Fibroblast of skin of right biceps (primary cell): ENCODE measurements at places on chromosomes 6 and 20.

GRCh38 chr6:122035173-122035572, 364.3 kb upstream of the HSF2 start:
- DNase-seq = no peak

- DNase-seq = no peak
Measured at GRCh38 chr20:64058536-64058935, 4.5 kb upstream of the TCEA2 start.

GRCh38 chr20:16262594-16262993, 310.7 kb downstream of the KIF16B start:
- DNase-seq = no peak

GRCh38 chr6:146955570-146955969, 248.6 kb upstream of the STXBP5 start:
- DNase-seq = no peak

DNA sequence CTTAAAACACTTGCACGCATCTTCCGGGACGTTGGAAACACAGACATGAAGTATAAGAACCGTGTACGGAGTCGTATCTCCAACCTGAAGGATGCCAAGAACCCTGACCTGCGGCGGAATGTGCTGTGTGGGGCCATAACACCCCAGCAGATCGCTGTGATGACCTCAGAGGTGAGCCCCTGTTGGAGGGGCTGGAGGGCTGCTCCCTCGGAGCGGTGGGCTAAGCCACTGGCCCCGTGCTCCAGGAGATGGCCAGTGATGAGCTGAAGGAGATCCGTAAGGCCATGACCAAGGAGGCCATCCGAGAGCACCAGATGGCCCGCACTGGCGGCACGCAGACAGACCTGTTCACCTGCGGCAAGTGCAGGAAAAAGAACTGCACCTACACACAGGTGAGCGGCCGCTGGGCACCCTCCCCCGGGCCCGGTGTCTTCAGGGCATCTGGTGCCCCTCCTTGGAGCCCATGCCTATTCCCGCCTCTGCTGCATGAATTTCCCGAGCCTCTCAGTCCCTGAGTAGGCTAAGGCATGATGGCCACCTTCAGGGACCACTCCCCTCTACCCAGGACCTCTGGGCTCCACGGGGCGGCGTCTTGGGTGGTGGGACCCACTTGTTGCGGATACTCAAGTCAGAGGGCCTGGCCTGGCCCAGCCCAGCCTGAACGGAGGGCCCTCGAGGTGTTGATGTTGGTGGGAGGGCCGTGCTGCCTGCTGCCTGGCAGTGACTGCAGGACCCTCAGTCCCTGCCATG, 7.4 kb downstream of the TCEA2 start:
- no peak for DNase-seq

GRCh38 chr6:51137777-51138176, 319.1 kb downstream of the TFAP2B start:
- DNase-seq = no peak

GRCh38 chr6:150297327-150298029, 71.3 kb upstream of the IYD start:
- peak; percentile 73 for DNase-seq

GRCh38 chr20:61521687-61522420, 269.8 kb downstream of the CDH4 start:
- DNase-seq = peak; percentile 65

GRCh38 chr6:37261198-37261597, 3.3 kb upstream of the TMEM217 start:
- DNase-seq = no peak

GRCh38 chr20:5143851-5144250, 17.0 kb downstream of the CDS2 start:
- no peak for DNase-seq

DNA sequence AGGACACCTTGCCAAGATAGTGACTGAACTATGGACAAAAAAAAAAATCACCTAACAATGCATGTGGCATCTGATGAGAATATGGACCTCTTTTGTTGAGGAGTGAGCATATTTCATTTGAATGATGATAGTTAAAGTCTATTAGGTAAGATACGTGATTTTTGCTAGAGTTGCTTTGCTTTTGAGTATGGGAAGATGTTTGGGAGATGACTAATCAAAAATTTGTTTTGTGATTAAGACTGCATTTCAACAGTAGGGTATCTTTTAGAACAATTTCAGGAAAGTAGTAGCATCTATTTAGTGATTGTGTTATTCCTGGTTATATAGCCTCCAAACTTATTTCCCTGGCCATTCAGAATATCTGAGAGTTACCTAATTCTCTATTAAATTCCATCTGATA, 878.6 kb upstream of the CITED2 start:
- peak; percentile 66 for DNase-seq

GRCh38 chr6:94289131-94289530, 869.8 kb upstream of the EPHA7 start:
- no peak for DNase-seq

DNA sequence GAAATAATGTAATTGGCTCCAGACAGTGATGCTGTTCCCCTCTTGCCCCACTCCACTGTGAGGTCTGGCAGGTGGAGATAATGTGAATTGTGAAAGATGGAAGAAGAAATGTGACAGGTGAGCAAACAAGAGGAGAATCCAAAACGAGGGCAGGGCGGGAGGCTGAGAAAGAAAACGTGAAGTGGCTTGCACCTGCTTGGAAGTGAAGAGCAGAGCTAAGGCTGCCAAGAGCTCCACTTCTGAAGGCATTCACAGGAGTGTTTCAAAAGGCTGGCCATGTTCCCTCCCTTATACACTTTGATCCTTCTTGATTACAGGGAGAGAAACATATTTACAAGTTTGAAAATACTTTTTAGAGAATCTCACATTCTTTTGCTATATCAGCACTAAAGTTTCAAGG, 359.4 kb downstream of the EPHA7 start:
- no peak for DNase-seq

GRCh38 chr20:62318400-62319345, 15.9 kb downstream of the ADRM1 start:
- DNase-seq = no peak

DNA sequence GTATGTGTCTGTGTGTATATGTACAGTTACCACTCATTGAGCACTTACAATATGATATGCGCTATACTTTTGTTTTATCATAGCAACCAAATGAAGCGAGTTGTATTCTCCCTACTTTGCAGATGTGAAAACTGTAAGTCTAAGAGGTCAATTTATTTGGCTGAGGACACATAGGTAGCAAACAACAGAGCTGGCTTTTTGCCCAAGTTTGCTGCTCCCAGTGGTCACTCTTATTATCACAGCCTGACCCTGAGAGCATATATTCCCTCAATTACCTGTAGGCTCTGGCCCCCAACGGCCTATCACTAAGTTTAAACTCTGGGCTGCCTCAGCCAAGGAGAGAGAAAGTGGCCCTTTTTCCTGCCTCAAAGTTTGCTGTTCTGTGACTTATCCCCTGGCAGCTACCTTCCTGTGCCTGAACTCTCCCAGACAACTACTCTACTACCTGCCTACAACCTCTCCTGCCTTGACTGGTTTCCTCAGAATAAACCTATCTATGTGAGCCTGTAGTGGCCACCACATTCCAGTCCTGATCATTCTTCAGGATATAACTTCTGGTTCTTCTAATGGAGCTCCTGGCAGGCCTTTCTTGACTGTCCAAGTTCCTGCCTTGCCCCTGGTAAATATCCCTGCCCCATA, 221.8 kb downstream of the FRK start:
- DNase-seq = peak; percentile 22

GRCh38 chr20:32631933-32632460, 41.7 kb downstream of the C20orf203 start:
- DNase-seq = no peak

DNA sequence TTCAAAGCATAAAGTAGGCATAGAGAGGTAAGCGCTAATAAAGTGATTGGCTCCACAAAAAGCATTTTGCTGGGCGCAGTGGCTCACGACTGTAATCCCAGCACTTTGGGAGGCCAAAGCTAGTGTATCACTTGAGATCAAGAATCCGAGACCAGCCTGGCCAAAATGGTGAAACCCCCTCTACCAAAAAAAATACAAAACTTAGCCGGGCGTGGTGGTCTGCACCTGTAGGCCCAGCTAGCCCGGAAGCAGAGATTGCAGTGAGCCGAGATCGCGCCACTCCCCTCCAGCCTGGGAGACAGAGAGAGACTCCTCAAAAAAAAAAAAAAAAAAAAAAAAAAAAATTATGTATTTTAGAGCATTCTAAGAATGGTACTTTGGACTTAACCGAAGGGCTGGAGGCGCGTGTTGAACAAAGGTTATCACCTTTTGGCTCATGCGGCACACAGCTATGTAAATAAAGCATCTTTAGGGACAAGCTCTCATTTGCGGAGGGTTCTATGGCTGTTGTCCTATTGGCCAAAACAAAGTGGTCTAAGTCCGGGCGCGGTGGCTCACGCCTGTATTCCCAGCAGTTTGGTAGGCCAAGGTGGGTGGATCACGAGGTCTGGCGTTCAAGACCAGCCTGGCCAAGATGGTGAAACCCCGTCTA, 17.4 kb downstream of the HFE start:
- no peak for DNase-seq

DNA sequence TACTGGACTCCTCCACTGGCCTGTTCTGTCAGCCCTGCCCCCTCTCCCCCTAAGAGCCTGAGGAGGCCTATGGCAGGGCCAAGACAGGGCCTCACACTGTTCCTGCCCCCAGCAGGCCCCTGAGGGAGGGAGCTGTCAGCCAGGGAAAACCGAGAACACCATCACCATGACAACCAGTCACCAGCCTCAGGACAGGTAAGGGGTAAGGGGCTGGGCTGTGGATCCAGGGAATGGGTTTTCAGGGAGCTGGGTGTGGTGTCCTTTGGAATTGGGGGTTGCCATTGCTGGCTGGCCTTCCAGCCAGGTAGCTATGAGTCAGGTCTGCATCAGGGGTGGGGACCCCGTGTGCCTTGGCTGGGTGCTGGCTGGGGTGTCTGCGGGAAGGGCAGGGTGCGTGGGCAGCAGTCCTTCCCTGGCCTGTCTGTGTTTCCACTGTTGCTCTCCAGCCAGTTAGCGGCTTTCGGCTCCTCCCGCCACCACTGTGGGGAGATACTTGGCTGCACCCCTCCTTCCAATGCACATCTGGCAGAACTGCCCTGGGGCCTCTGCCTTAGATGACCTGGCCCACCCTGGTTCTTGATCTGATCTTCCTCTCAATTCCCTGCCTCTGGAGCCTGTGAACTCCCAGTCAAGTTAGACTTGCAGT, 3.9 kb downstream of the SLC29A1 start:
- no peak for DNase-seq

GRCh38 chr6:145110109-145110508, 625.2 kb downstream of the EPM2A start:
- no peak for DNase-seq

DNA sequence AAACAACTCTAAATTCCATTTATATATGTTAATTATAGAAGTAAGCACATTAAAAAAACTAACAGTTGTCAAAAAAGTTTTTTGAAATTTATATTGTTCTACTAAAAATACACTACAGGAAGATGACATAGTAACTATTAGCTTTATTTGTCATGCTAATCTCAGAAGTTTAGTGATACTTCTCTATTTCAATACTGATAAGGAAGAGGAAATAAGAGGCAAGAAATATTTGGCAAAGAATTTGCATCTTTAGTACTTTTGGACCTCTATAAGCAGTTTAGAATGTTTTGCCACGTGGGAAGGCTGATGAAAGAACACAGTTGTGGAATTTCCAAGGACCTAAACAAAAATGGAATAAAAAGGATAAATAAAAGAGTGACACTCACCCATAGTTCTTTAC, 12.6 kb downstream of the IFNGR1 start:
- DNase-seq = no peak

DNA sequence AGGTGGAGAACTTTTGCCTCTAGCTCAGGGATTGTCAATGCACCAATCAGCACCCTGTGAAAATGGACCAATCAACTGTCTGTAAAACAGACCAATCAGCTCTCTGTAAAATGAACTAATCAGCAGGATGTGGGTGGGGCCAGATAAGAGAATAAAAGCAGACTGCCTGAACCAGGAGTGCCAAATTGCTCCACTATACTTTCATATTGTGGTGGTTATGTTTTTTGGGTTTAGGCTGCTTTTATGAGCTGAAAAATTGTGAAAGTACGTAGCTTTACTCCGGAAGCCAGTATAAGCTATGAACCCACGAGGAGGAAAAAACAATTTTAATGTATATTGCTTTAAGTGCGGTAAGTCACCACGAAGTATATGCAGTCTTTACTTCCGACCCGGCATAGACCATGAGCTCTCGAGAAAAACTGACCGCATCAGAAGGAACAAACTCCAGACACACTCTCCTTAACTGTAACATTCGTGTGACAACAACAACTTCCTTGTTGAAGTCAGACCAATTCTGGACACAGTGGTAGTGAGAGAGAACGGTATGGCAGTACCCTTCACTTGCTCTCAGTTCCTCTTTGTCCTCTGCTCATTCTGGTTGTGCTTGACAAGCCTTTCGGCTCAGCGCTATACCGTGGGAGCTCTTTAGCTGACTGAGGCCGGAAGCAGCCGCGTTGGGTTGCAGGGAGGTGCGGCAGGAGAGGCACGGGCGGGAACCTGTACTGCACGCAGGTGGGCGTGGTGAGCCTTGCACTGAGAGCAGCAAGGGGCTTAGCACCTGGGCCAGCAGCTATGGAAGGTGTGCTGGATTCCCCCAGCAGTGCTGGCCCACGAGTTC, 81.9 kb upstream of the E2F3 start:
- DNase-seq = no peak

GRCh38 chr6:13012296-13012695, 295.7 kb downstream of the PHACTR1 start:
- DNase-seq = no peak

DNA sequence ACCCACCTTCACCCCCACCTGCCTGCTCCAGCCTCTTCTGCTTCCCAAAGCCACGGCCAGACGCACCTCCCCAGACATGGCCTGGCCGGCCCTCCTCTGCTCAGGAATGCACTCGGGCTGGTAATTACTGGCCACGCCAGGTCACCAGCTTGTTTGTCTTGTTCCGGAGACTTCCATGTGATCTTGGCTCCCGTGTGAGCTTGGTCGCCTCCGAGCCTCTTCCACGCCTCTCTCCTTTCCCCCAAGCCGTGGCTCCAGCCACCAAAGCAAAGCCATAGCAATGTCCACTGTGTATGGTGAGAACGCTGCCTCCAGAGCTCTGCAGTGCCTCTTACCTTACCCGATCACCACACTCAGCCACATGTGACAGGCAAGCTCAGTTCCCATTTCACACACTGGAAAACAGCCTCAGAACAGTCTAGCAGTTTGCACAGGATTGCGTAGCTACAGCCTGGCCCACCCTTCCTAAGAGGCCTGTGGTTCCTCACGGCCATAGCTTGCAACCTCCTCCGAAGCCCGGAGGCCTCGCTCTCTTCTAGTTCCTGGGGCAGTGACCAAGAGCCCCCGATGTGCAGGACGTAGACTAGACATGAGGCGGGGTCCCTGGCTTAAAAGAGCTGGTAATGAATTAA, 48.1 kb upstream of the AFDN start:
- no peak for DNase-seq

GRCh38 chr6:7112741-7113313, 5.1 kb downstream of the RREB1 start:
- DNase-seq = no peak

- DNase-seq = peak; percentile 83
Measured at GRCh38 chr20:47725248-47725973, 59.9 kb downstream of the SULF2 start.

GRCh38 chr6:50021894-50022293, at the start of gene DEFB110:
Gene DEFB110 (minus strand): TSS chr6:50021994. CDS start chr6:50021935, 59 bp downstream.
- DNase-seq = no peak

- DNase-seq = peak; percentile 40
Measured at GRCh38 chr6:98833057-98833306, 1.4 kb upstream of the POU3F2 start.

- no peak for DNase-seq
Measured at GRCh38 chr6:41027241-41027640, 11.8 kb downstream of the UNC5CL start.

GRCh38 chr6:129946439-129947140, 71.8 kb upstream of the L3MBTL3 start:
- no peak for DNase-seq

- DNase-seq = peak; percentile 96
Measured at GRCh38 chr20:47792021-47792618, 6.8 kb upstream of the SULF2 start.
